Forelimb muscle (tissue), 1 donor: ENCODE measurements at places on chromosomes 4 and X. TPM values are rescaled to one million over a fixed set of nuclear protein-coding genes. Genes with fewer than 3 reads are reported as not detected.

DNA sequence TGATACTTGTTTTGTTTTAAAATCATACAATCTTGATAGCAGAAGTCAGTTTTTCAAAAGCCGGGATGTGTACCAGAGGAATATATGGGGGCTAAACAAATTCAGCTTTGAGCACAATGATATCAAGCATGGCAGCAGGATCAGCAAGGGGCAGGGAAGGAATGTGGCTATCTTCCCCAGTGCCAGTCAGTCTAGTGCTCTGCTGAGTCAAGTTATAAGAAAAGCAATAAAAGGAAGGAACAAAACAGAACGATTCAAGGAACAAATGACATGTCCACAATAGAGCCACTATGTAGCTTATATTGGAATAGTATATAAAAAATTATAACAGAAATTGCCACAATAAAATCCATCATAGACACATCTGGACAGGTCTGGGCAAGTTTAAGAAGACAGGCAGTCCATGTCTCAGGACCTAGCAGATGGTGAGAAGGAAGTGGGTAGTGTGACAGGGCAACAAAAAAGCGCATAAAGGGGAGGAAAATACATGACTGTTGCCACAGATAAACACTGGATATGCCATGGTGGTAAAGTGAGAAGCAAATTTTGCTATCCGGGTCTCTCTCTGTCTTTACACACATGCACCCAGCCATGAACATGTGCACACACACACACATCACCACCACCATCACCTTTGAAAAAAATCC lies 518.2 kb upstream of the HTR2C start:
- DNase-seq = no peak

DNA sequence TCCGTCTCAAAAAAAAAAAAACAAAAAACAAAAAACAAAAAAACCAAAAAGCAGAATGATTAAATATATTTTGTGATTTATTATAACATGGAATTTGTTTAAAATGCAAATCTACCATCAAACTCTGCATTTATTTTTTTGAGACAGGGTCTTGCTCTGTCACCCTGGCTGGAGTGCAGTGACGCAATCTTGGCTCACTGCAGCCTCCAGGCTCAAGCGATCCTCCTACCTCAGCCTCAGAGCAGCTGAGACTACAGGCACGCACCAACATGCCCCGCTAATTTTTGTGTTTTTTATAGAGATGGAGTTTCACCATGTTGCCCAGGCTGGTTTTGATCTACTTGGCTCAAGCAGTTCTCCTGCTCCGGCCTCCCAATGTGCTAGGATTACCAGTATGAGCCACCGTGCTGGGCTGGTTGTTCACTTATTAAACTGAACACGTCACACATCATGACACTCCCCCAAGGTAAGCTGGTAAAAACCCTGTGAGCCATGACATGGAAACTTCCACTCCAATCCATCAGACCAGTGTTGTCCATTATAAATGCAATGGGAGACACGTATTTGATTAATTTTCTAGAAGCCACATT lies 45.7 kb downstream of the RBM47 start:
- no peak for DNase-seq

- no peak for DNase-seq
Measured at GRCh38 chr4:147525494-147526271, 44.8 kb downstream of the EDNRA start.

Gene IL3RA
- polyA plus RNA-seq = 18.7 TPM

Gene THOC2
- polyA plus RNA-seq = 58.9 TPM
